ENCODE measurements at places on chromosomes 13 and 19.

GRCh38 chr13:51887468-51887867 is 25.7 kb downstream of the CCDC70 start:
- no peak for DNase-seq

- DNase-seq: no peak
Measured at GRCh38 chr13:48251611-48252081, 18.6 kb downstream of the ITM2B start.

DNA sequence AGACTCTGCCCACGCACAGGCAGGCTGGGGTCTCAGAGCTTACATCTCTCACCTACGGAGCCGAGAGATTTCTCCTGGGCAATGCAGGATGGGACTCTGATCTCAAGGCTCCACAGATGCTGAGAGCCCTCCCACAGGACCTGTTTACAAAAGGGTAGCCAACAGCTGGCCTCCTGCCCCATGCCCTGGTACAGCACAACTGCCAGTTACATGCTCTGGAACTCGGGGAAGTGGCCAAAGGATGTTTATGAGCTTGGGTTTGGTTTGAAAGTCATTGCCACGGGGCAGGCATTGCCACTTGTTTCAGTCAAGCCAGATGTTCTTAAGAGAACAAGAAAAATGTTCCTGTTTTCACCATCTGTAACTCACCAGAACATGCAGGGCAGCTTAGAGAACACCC is 3.5 kb downstream of the DHRS12 start:
- no peak for DNase-seq

DNA sequence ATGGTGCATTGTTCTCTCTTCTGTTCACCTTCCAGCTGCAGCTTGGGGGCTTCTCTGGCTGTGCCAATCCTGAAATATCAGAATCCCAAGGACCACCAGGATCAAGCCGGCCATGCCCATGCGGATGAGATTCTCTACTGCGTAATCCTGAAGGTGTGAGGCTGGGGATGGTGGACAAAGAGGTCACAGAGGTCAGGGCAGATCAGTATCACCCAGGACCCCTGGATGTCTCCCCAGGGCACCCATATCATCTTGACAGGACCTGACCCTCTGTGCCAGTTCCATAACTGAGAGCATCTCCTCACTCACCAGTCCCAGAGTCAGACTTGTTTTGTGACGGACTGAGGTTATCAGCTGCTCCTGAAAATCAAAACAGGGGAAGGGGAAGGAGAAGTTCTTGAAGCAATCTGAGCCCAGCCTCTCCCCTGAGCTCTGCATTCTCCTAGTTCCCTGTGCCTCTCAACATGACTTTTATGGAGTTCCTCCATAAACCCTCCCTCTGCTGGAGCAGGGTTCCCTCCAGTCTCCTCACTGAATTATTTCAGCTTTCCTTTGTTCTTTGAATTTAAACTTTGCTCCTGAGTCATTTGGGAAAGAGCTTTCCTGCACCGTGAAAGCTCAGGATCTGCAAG is 5.5 kb downstream of the LILRA5 start:
- DNase-seq: no peak

DNA sequence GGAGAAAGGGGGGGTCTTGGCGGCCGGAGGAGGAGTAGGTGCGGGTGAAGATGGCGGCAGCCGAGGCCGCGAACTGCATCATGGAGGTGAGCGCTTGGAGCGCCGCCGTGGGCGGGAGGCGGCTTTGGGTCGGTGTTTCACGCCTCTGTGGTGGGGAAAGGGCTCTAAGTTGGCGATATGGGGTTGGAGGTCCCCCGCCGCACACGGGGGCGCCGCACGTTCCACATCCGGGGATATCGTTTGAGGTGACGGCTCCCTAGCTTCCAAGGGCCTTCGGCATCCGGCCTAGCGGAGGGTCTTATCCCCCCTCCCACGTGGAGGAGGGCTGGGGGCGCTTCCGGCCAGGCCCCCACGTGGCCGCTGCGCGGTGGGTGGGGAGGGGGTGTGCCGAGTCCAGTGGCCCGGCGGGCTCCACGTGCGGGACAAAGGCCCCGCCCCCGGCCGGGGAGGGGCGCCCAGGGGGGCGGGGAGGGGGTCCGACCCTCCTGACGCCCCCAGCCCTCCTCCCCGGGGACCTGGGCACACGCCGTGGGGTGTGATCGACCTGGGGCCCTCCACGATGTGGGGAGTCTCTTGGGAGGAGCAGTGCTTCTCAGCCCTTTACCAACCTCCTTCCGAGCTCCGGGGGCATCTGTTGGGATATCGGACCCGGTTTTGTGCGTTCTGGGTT is at the start of gene PRMT1:
PRMT1 (plus strand) TSS at position 41 of the 670 bp plus-strand sequence; CDS start at position 51, 10 bp downstream.
- peak; percentile 47 for DNase-seq

DNA sequence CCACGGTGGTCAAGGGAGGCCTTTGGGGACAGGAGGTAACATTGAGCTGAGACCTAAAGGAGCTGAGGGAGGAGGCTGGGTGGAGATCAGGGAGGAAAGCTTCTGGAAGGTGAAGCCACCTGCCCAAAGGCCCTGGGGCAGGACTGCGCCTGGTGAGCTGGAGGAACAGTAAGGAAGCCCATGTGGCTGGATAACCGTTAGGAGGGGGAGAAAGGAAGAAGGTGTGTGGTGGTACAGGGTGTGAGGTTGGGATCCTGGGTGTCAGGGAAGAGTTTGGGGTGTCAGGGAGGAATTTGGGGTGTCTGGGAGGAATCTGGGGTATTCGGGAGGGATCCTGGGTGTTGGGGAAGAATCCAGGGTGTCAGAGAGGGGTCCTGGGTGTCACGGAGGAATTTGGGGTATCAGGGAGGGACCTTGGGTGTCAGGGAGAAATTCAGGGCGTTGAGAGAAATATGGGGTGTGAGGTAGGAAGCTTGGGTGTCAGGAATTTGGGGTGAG is 695 bp downstream of the TICAM1 start:
- no peak for DNase-seq

DNA sequence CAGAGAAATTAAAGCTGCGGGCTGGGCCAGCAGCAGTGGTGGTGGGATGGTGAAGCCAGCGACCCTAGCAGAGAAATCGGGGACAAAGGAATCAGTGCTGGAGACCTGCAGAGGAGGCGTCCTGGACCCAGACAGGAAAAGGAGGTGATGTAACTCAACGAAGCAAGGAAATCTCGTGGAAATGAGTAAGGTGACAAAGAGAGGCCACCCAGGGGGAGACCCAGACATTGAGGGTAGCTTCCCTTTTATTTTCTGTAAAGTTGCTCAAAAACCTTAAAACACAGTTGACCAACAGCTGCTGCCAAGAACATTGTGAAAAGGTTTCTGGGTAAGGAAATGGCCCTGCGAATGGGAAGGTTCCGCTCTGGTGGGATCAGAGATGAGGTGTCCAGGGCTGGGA is 13.3 kb upstream of the RETN start:
- no peak for DNase-seq

DNA sequence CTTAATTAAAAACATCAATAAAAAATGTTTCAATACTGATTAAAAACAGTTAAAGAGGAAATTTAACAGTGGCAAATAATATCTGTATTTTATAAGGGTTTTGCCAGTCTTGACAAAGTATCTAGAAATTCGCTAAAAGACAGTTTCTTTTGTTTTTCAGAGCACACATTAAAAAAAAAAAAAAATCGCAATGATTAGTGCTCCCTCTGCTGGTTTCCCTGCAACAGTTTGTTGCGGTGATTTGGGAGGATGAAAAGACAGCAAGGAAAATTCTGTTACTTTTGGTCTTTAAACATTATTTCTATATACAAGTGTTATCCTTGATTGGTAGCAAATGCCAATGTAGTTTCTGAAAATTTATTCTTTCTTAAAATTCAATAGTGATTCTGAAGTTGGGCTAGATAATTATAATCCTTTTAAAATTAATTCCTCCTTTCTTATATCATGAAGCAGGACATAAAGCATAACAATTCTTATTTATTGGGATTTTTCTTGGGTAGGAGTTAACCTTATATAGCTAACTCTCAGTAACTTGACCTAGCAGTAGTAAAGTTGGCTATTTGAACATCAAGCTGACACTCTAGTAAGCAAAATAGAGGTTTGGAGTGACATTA is 23.1 kb upstream of the SPRY2 start:
- no peak for DNase-seq

DNA sequence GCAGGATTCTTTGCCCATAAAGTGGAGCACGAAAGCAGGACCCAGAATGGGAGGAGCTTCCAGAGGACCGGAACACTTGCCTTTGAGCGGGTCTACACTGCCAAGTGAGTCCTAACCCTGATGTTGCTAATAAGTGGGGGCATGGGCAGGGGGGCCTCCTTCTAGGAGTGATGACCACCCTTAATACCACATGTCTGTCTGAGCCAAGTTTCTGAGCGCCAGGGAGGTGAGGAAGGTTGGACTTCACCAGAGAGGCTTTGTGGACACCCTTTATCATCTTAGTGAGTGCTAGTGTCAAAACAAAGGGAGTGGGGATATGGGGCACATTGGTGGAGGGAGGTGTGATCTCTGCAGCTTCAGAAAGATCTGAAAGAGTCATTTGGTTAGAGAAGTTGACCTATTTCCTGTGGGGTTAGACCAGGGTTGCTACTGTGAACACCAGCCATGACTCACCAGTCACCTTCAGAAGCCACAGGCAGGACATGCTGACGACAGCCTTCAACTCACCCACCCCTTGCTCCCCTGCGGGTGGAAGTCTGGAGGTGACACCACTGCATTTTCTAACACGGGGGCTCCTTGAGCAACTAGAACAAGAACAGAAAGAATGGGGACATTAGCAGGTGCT is 8.8 kb downstream of the ALOX5AP start:
- DNase-seq: peak; percentile 91

- DNase-seq: no peak
Measured at GRCh38 chr13:53200498-53201453, 172.2 kb downstream of the OLFM4 start.

GRCh38 chr13:33723772-33724435 is 94.0 kb upstream of the RFC3 start:
- DNase-seq: peak; percentile 79

GRCh38 chr13:45297456-45298205 is 43.4 kb downstream of the TPT1 start:
- DNase-seq: peak; percentile 56

DNA sequence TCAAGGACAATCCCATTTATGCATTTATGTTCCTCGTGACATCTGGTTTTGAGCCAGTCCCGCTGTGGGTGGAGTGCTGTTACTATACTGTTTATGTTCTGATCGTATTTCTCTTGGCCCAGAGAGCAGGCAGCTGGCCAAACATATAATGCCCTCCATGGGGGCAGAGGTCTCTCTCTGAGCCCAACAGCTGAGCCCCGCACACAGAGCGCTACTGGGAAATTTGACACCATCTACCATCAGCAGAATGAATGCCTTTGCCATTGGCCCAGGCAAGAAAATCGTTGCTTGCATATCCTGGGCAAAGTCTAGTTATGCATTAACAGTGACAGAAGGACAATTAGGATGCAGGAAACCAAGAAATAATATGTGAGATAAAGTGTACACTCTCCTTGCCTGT is 126.8 kb upstream of the CACNA1A start:
- no peak for DNase-seq

DNA sequence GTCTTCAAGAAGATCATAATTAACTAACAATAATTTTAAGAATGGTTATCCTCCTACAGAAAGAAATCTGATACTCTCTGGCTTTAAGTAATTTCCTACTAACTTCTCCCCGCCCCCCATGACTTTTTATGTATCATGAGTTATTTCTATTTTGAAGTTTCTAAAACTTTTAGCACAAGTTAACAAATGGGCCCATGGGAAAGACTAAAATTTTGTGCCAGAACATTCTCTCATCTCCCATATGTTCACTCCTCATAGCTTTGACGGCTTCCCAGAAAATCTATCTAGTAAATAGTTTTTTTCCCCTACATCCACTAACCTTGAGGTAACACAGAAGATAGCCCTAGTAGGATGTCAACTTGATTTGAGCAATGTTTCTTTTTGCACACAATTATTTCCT is 148.3 kb downstream of the POSTN start:
- DNase-seq: no peak

- peak; percentile 24 for DNase-seq
Measured at GRCh38 chr13:110525328-110526319, 35.9 kb downstream of the RAB20 start.

GRCh38 chr13:75861786-75862185 is 225.7 kb downstream of the LMO7 start:
- DNase-seq: no peak

DNA sequence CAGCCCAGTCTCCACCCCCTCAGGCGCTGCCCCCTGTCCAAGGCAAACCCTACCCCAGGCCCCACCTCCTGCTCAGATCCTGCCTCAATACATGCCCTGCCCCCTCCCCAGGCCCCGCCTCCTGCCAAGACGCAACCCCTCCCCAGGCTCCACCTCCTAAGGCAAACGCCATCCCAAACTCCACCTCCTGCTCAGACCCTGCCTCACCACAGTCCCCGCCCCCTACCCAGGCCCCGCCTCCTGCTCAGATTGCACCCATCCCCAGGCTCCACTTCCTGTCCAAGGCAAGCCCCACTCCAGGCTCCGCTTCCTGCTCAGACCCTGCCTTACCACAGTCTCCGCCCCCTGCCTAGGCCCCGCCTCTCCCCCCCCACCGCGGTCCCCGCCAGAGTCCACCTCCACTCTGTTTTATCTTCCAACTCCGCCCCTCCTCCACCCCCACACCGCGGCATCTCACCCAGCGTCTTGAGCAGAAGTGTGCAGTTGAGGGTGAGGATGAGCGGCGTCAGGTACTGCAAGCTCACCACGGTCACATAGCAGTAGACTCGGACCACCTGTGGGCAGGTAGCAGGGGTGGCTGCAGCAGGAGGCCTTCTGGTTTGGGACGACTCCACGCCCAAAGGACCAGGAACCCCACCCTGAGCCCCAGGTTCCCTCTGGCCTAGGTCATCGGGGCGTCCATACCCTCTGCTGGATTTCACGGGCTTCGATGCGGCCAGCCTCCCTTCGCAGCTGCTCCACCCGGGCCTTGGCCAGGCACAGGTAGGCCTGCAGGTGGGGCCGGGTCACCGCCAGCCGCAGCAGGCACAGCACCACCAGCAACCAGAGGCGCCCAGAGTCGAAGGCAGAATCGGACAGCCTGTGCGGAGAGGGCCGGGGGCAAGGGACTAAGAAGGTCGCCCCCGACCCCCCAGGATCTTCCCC is 17.7 kb downstream of the TMEM161A start:
- DNase-seq: peak; percentile 39

- DNase-seq: no peak
Measured at GRCh38 chr13:100746953-100747683, 72.5 kb upstream of the TMTC4 start.

DNA sequence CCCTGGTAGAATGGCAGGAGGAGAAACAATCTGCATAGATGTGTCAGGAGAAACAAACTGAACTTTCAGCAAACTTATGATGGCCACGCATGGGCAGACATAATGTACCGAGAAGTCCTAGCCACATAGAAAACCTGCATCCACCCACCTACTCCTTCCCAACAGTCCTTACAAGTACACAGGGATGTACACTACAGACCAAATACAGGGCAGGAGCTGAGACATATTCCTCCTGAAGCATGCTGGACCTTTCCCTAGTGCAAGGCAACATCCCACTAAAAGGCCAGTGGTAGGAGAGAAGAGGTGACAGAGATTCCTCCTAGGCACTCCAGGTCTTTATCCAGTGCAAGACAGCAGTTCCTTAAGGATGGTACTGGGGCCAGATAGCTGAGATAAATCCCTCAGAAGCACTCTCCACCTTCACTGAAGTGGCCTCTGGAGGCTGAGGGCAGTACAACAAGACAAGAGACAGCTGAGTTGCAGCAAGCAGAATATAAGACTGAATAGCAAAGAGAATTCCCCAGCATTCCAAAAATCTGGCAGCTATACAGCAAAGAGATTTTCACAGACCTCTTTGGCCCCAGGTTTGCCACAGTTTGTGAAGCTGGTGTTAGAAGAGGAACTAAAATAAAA is 18.3 kb downstream of the VWA8 start:
- no peak for DNase-seq
